ENCODE measurements at places on chromosomes 3 and 15.

GRCh38 chr3:131501949-131502348 lies 822 bp downstream of the MRPL3 start:
- no peak for DNase-seq

GRCh38 chr15:79973456-79974195 lies 2.6 kb upstream of the BCL2A1 start:
- no peak for DNase-seq

DNA sequence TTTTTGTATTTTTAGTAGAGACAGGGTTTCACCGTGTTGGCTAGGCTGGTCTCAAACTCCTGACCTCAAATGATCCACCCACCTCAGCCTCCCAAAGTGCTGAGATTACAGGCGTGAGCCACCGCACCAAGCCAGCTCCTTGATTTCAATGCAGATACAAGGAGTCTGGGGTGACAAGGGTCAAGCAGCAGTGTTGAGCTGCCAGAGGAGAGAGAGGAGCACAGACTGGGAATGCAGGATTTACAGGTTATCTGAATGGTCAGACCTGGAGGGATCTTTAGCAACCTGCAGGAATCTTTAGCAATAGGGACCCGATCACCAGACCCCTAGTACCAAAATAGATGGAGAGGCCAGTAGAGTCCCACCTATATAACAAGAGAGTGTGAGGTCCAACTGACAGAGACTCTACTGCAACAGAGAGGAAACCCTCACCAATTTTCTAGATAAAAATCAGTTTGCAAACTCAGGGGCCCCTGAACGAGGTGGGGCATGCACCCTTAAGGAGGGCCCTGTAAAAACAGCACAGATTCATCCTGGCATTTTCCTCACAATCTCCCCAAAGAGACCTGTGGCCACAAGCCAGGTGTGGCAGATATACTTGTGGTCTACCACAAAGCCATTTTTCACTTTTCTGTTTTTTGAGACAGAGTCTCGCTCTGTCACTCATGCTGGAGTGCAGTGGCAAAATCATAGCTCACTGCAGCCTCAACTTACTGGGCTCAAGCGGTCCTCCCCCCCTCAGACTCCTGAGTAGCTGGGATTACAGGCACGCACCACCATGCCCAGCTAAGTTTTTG lies 10.7 kb upstream of the SHISA5 start:
- DNase-seq, result no peak

DNA sequence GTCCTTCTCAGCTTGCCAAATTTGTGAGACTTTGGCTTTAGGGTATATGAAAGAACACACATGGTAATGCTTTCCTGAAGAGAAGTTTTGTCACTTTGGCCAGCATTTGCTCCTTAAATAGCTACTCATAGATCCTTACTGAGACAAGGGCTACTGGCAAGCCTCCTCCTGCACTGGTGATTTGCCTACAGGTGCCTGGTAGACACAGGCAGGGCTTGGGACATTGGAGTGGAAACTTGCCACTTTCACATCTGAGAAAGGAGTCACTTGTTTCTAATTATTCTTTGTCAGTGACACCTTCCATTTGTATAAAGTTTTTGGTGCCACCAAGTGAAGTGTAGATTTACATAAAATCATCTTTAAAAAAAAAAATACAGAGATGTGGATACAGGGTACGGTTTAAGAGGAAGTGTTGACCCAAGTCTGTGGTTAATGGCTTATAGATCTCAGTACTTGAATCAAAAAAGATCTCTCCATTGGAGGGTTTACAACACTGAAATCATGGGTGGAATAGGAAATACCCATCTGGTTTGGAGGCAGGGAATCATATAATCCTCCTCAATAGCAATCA lies 132.8 kb upstream of the GADL1 start:
- no peak for DNase-seq

- no peak for DNase-seq
Measured at GRCh38 chr15:42286445-42287029, 13.3 kb upstream of the TMEM87A start.

GRCh38 chr3:90034038-90034437 lies 926.6 kb downstream of the EPHA3 start:
- no peak for DNase-seq

GRCh38 chr15:65222891-65223290 lies 11.6 kb upstream of the CILP start:
- no peak for DNase-seq

DNA sequence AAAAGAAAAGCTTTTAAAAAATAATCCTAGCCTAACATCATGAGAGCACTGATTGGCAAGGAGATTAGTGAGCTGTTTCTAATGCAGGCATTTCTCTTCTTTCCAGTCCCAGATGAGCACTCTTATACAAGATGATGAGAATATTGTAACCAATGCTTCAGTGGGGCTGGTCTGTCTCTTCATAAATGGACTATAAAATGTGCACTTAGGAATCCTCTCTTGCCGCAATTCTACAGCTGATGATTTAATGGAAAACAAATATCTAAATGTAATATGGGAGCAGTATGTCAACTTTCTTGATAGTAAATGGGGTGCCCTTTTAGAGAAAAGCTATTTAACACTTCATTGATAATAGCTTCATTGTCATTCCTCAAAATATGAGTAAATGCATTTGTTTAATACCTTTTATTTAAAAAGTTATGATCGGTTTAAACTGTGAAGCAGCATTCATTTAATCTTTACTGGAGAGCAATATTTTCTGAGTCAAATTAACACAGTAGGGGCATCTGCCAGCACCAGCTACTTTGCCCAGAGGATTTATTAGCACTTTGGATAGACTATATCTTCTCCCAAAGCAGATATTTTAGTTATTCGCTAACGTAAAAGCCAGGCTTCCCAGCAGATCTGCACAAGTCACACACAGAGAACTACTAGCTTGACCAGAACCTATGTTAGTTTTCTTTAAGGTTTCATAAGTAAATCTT lies 985.9 kb downstream of the DIPK2A start:
- DNase-seq, result no peak

DNA sequence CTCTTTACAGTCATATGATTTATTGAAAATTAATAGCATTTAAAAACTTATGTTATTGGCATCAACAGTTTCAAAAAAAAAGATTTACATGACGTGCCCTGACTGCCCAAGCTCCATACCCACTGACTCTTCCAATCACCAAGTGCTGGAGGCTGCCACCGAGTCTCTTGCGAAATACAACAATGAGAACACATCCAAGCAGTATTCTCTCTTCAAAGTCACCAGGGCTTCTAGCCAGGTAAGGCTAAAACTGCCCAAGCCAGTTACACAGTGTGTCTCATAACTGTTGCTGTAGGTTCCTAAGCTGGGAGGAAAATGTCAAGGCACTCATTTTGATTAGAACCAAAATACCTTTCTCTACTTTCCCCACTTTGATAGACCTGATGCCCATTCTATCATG lies 4.5 kb downstream of the FETUB start:
- DNase-seq, result no peak

DNA sequence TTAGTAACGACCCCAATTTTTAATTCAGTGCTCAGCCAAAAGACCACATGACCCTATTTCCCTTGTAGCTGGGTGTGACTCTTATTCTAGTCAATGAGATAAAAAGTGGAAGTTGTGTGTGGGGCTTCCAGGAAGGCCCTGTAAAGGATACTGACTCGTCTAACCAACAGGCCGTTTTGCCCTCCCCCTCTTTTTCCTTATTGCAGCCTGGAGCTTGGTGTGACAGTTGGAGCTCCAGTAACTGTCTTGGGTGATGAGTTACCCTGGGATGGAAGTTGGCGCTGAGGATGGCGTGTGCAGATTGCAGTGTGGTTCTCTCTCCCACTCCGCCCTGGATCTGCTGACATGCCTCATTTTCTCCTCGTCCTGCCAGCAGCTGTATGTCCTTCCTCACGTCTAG lies 209.3 kb upstream of the PROK2 start:
- no peak for DNase-seq

DNA sequence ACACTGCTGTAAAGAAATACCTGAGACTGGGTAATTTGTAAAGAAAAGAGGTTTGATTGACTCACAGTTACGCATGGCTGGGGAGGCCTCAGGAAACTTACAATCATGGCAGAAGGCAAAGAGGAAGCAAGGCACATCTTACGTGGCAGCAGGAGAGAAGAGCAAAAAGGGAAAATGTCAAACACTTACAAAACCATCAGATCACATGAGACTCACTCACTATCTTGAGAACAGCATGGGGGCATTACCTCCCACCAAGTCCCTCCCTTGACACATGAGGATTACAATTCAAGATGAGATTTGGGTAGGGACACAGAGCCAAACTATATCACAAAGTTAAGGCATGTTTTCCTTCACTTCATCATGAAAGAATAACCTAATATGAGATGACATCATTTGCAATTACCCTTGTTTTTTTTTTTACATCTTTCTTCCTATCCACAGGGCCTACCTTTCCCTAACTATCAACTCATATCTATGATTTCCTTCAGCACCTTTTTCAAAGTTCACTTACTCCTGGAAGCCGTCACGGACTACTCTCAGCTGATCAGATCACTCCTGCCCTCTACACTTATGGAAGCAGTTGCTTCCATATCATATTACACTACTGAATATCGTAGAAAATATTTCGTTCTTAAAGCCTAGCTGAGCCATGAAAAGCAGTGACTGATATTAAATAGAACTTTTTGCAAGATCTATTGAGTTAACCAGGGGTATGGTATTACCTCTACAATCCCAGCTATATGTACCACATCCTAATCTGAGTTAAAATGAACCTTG lies 25.5 kb upstream of the ATP8B4 start:
- DNase-seq, result no peak

DNA sequence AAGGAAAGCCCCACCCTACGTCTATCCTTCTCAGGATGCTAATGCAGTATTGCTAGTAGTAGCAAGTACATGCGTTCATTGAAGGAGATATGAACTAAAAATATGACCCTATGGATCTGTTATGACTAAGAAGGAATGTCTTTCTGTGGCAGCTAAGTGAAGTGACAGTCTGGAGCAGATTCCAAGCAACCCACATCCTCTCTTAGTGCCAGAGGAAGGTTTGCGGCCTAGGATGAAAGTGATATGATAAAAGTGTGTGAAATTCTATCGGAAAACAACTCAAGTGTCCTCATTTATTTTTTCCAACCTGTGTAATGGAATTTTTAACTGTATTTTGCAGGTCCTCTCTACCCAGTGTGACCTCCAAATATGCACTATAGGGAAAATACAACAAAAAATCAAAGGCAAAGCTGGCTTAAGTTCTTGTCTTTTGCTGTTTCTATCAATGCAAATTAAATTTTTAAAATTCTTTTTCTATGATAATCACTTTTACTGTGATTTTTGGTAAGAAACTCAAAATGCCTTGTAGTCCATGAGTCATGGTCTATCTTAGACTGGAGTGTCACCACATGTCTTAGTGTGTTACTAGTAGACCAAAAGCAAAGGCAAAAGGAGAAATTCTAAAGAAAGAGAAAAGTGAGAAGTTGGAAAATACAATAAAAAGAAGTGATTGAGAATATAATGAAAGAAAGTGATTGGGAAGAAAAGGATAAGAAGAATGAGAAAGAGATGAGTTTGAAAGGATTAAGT lies 161.2 kb upstream of the TMCO5A start:
- DNase-seq, result no peak

DNA sequence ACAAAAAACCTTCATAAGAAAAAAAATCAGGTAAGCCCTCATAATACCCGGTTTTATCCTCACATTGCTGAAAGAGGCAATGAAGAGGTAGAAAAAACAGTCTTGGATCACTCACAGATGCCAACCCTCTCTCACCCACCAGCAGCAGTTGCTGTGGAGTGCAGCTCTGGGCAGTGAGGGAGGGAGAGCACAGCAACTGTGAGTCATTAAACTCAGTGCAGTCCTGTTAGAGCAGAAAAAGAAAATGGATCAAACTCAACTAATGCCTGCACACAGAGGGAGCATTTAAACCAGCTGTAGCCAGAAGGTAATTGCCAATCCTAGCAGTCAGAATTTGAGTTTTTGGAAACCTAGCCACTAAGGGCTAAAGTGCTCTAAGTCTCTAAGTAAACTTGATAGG lies 1050.6 kb upstream of the ALCAM start:
- no peak for DNase-seq

DNA sequence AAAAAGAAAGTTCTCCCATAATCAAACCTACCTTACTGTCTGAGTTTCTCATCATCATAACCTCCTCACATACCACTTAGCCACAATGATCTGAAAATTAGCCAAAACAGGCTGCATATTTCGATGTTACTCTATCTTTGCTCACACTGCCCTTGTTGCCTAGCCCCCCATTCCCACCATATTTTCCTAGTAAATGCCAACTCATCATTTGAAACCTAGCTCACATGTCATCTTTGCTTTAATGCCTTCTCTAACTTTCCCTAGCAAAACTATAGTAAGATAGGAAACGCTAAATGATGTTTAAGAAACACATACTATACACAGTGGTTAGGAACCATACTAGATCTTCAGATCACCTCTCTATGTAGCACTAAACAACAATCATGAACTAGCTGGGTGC lies 64.9 kb downstream of the INO80 start:
- no peak for DNase-seq

- no peak for DNase-seq
Measured at GRCh38 chr3:186935133-186935532, 4.8 kb downstream of the ST6GAL1 start.

DNA sequence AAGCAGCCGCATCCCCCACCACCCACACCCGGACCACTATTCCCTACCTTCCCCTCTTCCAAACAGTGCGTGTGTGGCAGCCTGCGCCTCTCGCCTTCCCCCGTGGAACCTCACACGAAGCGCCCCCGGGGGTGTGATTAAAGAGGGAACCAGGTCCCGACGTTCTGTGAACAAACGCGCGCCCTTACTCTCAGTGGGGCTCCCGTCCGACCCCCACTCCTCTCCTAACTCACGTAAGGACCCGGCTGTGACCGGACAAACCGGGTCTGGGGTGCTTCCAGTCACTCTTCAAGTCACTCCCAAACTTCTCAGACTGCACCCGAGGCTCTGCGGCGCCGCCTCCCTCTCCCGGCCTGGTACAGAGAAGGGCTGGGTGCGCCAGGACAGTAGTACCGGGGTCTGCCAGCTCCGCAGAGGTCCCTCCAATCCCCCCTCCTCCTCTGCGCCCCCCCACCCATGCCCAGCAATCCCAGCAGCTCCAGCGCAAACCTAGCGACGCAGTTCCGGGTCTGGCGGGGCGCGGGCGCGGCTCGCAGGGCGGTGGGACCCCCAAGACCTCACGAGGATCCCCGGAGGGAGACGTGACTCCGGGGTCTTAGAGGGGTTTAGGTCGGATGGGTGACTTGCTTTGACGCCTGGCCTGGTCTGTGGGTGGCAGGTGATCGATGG lies 574 bp downstream of the DUOXA1 start:
- DNase-seq, result no peak

- no peak for DNase-seq
Measured at GRCh38 chr15:28873585-28874190, 12.1 kb upstream of the APBA2 start.

- DNase-seq, result no peak
Measured at GRCh38 chr3:115239717-115240116, 92.6 kb upstream of the ZBTB20 start.

Measured in activated naive CD8-positive, alpha-beta T cell treated with anti-CD3 and anti-CD28 coated beads, Interleukin-2, amount 50 U/mL, for 16 hours (primary cell).